ENCODE measurements at places on chromosomes 11 and 22.

DNA sequence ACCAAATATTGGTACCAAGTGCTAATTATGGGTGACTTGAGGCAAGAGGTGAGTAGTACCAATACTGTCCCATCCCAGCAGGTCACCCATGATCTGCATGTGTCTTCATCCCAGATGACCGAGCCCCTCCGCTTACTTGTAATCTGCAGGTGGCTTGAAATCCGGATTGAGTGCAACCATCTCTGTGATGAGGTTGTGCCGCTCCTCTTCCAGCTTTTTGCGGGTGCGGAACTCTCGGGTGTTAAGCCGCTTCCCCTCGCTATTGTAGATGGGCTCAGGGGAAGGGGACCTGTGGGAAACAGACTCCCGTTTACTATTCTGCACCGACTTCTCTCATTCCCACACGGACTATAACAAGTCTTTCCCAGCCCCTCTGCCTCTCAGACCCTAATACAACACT lies 8.2 kb downstream of the SF1 start:
- DNase-seq, result no peak

- DNase-seq, result no peak
These were observed at the start of gene HORMAD2 for GRCh38 chr22:30079952-30080533. HORMAD2 (plus strand) TSS chr22:30080464; CDS start chr22:30093953, 13,489 bp downstream.

DNA sequence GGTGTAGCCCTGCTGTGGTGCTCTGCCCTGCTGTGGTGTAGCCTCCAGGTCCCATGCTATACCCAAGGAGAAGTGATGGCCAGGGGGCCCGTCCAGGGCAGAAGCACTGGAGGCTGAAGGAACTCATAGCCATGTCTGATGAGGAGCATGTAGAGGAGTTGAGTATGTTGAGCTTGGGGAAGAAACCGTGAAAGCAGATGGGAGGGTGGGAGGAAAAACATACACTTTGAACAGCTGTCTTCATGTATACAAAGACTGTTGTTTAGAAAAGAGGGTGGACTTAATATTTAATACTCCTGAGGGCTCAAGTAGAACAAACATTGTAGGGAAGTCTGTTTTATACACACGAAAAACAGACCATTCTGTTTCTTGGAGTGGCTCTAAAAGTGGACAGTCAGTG lies 26.6 kb upstream of the TTC12 start:
- DNase-seq, result no peak

- DNase-seq, result no peak
These were observed 27.5 kb downstream of the DHCR7 start for GRCh38 chr11:71420455-71421241.

DNA sequence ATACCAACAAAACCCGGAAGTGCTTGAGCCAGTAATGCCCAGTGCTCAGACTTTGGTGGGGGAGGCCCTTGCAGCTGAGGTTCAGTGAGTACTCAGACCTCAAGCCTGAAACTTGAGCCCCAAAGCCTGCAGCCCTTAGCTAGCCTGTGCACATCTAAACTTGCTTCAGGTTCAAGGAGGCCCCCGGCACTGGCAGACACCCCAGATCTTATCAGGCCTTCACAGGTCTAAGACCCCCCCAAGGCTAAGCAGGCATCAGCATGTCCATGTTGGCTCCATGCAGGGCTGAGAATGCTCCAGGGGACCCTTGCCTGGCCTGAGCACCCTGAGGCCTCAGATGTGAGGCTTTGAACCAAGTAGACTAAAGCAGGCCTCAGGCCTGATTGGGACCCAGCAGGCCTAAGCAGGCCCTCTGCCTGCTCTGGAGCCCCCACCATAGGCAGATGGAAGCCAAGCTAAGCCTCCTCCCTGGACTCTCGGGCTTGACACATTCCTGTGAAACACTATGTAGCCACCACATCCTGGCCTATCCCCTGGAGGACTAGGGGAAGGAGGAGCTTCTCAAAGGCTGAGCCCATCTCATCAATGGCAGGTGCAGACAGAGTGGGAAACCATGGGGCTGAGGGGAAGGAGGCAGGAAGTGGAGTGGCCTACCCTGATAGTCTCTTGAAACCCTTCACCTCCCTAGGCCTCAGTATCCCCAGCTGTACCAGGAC lies 1.2 kb upstream of the CASTOR1 start:
- no peak for DNase-seq

GRCh38 chr11:34970033-34970432 lies 53.6 kb downstream of the PDHX start:
- DNase-seq, result no peak

DNA sequence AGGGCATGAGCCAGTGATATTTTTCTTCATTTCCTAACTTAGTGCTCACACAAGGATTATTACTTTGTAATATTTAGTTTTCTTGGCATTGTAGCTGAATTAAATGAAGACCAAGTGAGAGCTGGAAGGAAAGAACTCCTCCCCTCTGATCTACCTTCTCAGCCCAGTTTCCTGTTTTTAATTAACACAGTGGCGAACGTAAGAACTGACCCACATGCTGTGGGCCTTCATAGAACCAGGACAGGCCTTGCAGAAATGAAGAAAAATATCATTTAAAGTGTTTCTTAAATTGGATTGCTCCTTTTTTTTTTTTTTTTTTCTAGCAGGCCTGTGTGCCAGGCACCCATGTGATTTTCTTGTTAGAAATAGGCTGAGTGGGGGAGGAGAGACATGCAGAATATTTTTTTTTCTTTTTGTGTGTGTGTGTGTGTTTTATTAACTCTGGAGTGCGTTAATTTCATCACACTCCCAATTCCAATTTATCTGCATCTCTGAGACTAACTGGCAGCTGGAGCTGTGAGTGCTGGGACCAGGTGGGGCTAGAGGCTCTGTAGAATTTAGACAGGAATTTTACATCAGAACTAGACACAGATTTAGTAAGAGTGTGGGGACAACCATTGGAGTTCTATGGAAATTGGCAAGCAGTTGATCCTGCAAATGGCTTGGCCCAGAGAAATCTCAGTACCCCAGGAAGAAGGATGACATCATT lies 320.5 kb downstream of the DDX10 start:
- DNase-seq, result no peak

GRCh38 chr11:19853920-19854319 lies 141.3 kb downstream of the NAV2 start:
- no peak for DNase-seq

DNA sequence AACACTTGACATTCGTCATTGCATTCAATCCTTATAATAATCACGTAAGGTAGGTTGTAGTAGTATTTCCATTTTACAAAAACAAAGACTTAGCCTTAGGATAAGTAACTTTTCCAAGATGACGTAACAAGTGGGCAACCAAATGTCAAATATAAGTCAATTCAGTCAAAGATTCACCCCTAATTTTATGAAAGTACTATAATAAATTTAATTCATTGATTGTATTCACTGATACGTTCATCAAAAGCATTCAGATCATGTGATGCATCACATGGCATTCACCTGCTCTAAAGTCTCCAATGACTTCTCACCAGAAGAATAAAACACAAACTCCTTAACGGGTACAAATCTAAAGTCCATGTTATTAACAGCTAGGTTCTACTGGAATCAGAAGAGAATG lies 2.1 kb downstream of the KIF18A start:
- DNase-seq, result no peak

- peak; percentile 29 for DNase-seq
These were observed 2.7 kb upstream of the RHOD start for GRCh38 chr11:67053896-67054329.

GRCh38 chr11:120334332-120334731 lies 1.9 kb upstream of the ARHGEF12 start:
- no peak for DNase-seq

GRCh38 chr11:134560066-134560465 lies 148.0 kb upstream of the B3GAT1 start:
- DNase-seq, result no peak

DNA sequence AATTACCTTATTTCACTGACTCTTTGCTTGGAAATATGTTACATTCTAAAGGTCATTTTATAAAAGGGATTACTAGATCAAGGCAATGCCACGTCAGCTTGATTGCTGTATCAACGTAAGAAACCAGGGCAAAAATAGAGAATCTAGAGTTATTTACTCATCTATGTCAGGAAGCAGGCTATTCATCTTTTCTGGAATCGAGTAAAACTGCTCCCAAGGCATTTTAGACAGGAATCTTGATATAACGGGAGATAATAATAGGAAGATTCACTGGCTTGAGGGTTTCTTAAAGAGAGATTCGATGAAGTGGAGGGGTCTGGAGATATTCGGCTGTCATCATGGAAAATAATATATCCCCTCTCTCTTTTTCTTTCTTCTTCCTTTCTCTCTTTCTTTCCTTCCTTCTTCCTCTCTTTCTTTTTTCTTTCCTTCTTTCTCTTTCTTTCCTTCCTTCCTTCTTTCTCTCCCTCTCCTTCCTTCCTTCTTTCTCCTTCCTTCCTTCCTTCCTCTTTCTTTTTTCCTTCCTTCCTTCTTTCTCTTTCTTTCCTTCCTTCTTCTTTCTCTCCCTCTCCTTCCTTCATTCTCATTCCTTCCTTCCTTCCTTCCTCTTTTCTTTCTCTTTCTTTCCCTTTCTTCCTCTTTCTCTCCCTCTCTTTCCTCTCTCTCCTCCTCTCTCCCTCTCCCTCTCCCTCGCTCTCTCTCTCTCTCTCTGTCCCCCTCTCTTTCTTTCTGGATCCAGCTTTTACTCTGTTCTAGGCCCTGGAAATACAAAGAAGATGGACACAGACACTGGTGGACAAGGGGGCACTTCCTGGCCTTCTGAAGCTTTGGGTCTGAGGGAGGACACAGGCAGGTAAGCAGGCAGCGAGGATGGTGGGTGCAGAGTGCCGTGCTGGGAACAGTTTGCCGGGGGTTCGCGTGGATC lies 18.1 kb upstream of the RASD2 start:
- no peak for DNase-seq

DNA sequence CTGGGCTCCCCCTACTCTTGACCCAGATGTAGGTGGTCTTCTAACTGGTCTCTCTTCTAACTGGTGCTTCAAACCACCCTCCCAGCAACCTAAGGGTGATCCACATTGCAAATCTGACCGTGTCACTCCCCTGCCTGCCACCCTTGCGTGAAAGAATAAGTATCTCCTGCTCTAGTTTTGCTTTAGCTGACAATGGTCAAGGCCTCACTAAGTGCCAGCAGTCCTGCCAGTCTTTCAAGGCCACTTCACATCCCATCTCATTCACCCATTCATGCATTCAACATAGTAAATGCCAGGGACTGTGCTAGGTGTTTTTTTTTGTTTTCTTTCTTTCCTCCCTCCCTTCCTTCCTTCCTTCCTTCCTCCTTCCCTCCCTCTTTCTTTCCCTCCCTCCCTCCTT lies 2.3 kb upstream of the KCTD17 start:
- DNase-seq, result no peak

DNA sequence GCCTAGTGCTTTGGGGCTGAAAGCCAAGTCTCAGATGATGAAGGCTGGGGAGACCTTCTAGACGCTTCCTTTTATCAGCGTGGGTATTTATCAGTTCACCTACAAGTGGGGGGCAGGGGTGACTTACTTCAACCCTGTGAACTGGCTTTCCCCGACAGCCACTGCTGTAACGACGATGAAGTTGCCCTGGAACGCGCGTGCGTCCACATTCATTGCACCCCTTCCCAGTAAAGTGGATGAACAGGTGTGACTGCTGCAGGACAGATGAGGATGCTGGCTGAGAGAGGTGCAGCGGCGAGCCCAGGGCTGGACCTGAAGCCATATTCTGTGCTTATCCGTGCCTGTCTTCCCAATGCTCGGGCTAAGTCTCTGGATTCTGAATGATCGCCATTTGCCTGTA lies 1122.3 kb downstream of the TBC1D22A start:
- no peak for DNase-seq

DNA sequence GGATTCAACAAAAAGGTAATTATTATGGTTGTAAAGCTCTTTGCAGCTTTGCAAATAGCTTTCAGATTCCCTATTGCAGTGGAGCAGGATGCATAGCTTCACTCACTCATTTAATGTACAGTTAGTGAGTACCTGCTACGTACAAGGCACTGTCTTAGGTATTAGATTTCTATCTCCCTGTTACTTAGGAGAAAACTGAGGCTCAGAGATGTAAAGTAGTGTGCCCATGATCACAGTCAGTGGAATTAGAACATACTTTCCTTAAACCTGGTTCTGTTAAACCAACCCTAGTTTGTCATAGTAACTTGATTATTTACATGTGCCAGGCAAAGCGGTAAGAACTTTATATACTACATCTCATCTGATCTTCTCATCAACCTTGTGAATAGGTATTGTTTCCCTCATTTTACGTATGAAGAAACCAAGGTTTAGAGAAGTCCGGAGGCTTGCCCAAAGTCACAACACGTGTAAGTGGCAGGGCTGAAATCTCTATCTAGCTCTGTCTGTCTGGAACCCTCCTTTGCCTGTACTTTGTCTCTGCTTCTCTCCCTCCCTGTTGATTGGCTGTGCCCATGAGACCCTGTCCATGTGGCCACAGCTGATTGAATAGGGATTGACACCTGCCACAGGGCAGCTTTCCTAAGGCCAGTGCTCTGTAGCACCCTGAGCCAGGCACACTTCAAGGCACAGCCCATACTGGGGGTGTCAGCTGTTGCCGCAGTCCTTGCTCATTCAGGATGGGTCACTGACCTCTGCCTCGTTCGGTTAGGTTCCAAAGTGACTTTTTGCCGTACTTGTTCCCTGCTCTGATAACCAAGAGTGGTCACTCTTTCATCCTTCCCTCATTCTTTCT lies 63.8 kb upstream of the PRSS23 start:
- no peak for DNase-seq

DNA sequence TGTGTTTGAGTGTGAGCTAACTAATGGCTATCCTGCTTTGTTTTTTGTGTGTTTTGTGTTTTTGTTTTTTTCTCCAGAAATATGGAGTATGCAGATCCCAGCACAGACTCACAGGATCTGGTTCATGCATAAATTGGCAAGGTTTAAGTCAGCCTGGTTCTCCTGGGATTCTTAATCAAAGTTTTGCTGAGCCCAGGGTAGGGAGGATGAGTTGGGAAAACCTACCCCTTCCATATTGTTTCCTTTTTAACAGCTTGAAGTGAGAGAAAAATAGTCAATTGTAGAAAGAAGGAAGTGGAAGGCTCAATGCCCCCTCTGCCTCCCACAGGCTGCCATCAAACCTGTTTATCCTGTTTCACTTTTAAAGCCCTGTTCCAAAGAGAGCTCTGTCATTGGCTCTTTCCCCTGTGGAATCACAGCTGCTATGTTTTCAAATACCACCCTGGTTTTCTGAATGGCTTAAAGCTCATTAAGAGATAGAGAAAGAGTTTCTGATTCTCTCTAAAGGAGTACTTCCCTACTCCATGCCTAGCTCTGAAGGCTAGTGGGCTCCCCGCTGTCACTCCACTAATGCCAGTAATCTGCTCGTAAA lies 23.4 kb upstream of the CADM1 start:
- DNase-seq, result no peak

DNA sequence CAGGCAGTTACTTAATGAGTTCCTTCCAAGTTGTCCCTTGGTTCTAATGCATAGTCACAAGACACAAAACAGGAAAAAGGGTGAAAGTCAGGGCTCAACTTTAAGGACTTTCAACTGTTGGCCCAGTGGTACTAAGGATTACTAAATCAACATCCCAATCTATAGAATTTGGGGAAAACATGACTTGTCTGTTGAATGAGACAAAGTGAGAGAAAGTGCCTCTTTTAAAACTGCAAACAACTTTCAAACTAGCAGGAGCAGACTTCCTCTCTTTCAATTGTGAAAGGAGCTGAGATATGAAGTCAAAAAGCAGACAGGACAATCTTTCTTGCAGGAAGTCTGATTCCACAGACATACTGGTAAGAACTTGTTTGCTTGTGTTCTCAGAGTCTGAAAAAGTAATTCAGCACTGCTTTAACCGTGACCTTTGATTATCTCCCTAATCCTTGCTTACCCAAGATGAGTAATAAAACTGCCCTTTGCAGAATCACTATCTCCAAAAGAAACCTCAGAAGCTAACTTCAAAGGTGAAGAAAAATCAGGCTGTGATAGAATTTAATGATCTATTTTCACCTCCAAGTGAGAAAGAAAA lies 960.7 kb upstream of the RAG2 start:
- no peak for DNase-seq

- no peak for DNase-seq
These were observed 9.1 kb downstream of the CHID1 start for GRCh38 chr11:901452-902061.
